ENCODE measurements at places on chromosomes 11 and 22. TPM values are rescaled to one million over a fixed set of nuclear protein-coding genes. Genes with fewer than 3 reads are reported as not detected.

DNA sequence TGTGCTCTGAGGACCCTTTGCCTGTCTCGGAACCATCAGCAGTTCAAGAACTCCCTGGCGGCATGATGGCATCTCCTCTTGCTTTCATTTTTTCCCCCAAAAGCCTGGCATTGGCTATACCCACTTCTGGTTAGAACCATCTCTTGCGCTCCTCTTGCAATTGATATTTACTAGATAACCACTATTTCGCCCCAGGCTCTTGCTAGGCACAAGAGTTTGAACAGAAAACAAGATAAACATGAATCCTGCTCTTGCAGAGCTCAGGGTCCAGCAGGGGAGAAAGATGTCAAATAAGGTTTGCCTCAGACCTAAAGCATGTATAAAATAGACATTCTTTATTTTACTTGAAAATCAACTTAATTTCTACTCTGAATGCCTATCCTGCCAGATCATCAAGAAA is 33.1 kb downstream of the SLCO2B1 start:
- H3K4me1 ChIP-seq = no peaks in the 10 kb centered on the region
- no peak for DNase-seq
- no peak overlapping the region for H3K27ac ChIP-seq
- H3K27me3 ChIP-seq = no peaks in the 10 kb centered on the region
- H3K4me3 ChIP-seq = no peak overlapping the region
- no peaks in the 10 kb centered on the region for H3K36me3 ChIP-seq

GRCh38 chr11:64629796-64630562 is 39.0 kb downstream of the SLC22A12 start:
- H3K4me1 ChIP-seq = no peaks in the 10 kb centered on the region
- peak; percentile 42 for DNase-seq
- H3K36me3 ChIP-seq = no peaks in the 10 kb centered on the region
- no peaks in the 10 kb centered on the region for H3K27me3 ChIP-seq
- no peak overlapping the region for H3K4me3 ChIP-seq

DNA sequence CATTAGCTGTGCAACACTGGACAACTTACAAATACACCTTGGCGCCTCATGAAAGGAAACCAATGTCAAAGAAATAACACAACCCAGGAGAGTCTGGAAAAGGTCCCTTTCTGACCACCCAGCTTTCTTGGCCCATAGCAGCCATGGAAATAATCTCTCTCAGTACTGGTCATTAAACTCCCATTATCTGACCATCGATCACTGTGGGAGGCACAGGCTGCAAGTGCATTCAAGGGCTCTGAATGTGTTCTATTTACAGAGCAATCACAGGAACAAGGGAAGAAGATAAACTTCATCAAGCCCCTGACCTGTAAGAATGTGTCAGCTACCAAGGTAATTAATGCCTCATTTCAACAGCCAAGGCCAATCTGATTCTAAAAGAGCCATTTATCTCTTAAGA is 40.1 kb downstream of the CTSC start:
- H3K4me1 ChIP-seq = peaks cover 12% of the 10 kb centered on the region
- H3K27ac ChIP-seq = no peak overlapping the region
- DNase-seq = no peak

- H3K4me3 ChIP-seq = no peak overlapping the region
Observed at GRCh38 chr11:15091625-15092024, 18.2 kb downstream of the CALCB start.

Gene SPI1
- 10.9 TPM for total RNA-seq

Gene MPZL3
- total RNA-seq = 8.0 TPM

Gene P2RX6
- total RNA-seq = not detected

DNA sequence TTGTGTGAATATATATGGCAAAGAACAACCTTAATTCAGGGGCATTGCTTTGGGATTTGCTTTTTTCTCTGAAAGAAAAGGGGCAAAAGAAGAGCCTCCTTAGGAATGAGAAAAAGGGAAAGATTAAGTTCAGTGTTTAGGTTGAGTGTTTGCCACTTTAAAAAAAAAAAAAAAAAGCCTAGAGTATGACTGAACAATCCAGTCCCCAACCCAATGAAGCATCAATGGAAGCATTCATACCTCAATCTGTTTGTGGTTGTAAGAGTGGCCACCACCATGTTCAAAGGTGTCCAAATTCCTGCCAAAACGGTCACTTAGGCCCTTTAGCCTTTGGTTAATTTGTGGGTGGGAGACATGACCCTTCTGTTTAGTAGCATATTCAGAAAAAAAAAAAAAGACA is 260.6 kb downstream of the SOX6 start:
- H3K27me3 ChIP-seq = no peaks in the 10 kb centered on the region
- no peaks in the 10 kb centered on the region for H3K36me3 ChIP-seq
- no peak overlapping the region for H3K27ac ChIP-seq
- no peak overlapping the region for H3K4me3 ChIP-seq

- H3K4me1 ChIP-seq = no peaks in the 10 kb centered on the region
- H3K27ac ChIP-seq = no peak overlapping the region
- no peaks in the 10 kb centered on the region for H3K27me3 ChIP-seq
- no peak for DNase-seq
- H3K4me3 ChIP-seq = no peak overlapping the region
Observed at GRCh38 chr22:29691636-29692326, 28.0 kb upstream of the CABP7 start.

DNA sequence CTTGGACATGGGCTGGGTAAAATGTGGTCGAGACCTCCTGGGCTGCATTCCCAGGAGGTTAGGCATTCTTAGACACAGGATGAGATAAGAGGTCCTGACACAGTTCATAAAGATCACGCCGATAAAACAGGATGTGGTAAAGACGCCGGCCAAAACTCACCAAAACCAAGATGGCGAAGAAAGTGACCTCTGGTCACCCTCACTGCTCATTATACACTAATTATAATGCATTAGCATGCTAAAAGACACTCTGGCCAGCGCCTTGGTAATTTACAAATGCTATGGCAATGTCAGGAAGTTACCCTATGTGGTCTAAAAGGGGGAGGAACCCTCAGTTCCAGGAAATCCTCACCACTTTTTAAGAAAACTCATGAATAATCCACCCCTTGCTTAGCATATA is 983.3 kb downstream of the OPCML start:
- H3K4me1 ChIP-seq = no peaks in the 10 kb centered on the region
- no peaks in the 10 kb centered on the region for H3K27me3 ChIP-seq
- H3K27ac ChIP-seq = no peak overlapping the region
- H3K36me3 ChIP-seq = no peaks in the 10 kb centered on the region

DNA sequence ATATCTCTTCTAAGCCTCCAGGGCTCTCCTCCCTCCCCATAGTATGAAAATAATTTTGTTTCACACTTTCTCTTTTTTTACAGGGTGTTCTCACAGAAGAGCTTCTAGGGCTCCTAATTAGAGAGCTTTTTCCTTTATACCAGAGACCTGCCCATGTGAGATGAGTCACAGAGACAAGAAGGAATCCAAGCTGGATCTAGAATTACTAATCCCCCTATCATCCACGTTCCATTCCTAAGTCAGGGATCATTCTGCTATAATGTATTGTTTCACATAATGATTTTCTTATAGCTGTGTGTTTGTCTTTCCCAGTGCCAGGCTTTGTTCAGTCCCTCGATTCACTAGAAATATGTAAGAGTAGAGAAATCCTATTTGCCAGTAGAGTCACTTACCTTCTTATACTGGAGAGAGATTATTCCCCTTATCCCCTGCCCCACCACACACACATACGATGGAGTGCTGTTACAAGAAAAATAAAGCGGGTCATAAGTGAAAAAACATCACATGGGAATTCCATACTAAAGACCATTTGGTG is 778.3 kb upstream of the LRRC4C start:
- H3K27me3 ChIP-seq = no peaks in the 10 kb centered on the region
- H3K4me1 ChIP-seq = no peaks in the 10 kb centered on the region
- H3K36me3 ChIP-seq = no peaks in the 10 kb centered on the region
- no peak overlapping the region for H3K4me3 ChIP-seq
- DNase-seq = no peak

DNA sequence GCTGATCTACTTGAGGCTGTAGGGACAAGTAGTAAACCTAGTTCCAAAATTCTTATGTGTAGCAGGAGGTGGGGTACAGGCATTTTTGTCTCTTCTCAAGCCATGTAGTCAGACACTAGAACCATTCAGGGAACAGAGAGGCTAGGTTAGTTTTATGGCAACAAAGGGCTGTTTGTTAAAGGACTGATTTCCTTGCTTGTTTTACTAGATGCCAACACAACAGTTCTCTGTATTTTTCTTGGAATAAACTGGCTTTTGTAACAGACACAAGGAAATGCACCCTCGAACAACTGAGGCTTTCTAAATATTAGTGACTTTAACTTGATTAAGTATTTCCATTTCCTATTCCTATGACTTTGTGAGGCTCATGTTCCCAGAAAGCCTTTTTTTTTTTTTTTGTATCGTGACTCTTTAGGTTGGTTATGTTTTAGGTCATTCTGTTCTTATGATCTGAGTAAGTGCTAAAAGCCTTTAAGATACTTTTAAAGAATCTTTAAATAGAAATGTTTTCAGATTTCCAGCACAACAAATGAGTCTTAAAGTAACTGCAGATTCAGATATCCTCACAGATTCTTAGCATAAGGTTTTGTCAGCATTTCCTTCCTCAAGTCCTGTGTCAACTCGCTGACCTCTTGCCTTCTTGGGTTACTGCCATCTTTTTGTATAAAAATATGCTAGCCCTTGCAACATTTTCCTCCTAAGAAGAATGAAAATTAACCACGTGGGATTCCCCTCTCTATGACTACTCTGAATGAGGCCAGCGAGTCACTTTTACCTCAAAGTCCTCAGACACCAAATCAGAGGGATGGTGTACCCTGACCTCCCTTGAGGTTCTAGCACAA is 92.5 kb downstream of the CCDC83 start:
- H3K27ac ChIP-seq = peak overlapping the region; percentile 48
- H3K4me1 ChIP-seq = peaks cover 17% of the 10 kb centered on the region
- no peak for DNase-seq
- no peaks in the 10 kb centered on the region for H3K36me3 ChIP-seq

Gene CAT
- total RNA-seq = 98.8 TPM

- H3K4me1 ChIP-seq = peaks cover 15% of the 10 kb centered on the region
- no peaks in the 10 kb centered on the region for H3K27me3 ChIP-seq
- H3K4me3 ChIP-seq = no peak overlapping the region
- DNase-seq = no peak
Observed at GRCh38 chr22:36733271-36733670, 29.7 kb upstream of the CACNG2 start.

- H3K4me1 ChIP-seq = peaks cover 6% of the 10 kb centered on the region
- no peak overlapping the region for H3K27ac ChIP-seq
- no peak for DNase-seq
- H3K36me3 ChIP-seq = no peaks in the 10 kb centered on the region
- H3K27me3 ChIP-seq = no peaks in the 10 kb centered on the region
Observed at GRCh38 chr11:95379479-95379878, 148.5 kb upstream of the SESN3 start.

GRCh38 chr11:68143310-68143689 is 22.1 kb upstream of the CHKA start:
- no peaks in the 10 kb centered on the region for H3K27me3 ChIP-seq
- no peak overlapping the region for H3K4me3 ChIP-seq
- no peaks in the 10 kb centered on the region for H3K36me3 ChIP-seq
- no peak for DNase-seq
- peak overlapping the region; percentile 93 for H3K27ac ChIP-seq
- peaks cover 78% of the 10 kb centered on the region for H3K4me1 ChIP-seq

Gene OR6T1
- total RNA-seq = not detected

DNA sequence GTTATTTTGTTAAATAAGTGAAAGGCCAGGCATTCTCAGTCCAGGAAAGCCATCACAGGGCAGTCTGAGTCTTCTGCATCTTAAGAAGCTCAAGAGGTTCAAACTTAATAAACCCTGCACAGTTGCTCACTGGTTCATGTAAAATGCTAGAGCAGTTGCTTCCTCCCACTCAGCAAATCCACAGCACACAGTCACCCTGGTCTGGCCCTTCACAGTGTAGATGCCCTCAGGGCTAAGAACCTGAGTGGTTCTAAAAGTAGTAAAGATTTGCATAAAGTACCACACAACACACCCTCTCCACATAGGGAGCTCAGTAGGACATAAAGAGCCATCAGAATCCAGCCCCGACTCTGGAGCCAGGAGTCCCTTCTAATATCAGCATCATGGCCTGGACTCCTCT is 58.7 kb downstream of the ZNF280B start:
- no peak overlapping the region for H3K27ac ChIP-seq
- DNase-seq = no peak

DNA sequence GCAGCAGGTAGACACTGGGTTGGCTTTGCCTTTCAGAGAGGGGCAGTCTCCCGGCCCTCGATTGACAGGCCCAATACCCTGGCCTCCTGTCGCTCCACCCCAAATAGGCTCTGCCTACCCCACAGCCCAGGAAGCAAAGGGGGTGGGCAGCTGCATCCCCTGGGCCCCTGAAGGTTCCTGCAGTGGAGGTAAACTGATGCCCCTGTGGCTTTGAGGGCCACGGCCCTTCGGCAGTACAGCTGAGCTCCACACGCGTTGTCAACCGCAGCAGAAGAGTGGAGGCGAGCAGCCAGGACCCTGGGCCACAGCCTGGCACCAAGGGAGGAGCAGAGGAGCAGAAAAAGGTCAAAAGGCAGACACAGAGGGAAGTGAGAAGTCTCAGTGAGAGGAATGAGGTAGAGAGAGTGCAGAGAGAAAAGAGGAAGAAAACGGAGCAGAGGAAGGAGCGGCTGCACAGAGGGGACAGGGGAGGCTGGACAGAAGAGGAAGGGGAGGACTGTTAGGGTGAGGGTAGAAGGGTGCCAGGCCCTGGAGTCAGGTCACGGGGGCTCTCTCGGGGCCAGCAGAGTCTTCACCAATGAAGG is 64.0 kb downstream of the SLC22A12 start:
- no peak overlapping the region for H3K27ac ChIP-seq
- H3K4me3 ChIP-seq = no peak overlapping the region
- H3K36me3 ChIP-seq = no peaks in the 10 kb centered on the region

GRCh38 chr11:82988936-82989627 is 82.6 kb downstream of the RAB30 start:
- peaks cover 2% of the 10 kb centered on the region for H3K36me3 ChIP-seq
- no peaks in the 10 kb centered on the region for H3K4me1 ChIP-seq
- no peak for DNase-seq
- no peak overlapping the region for H3K27ac ChIP-seq
- H3K27me3 ChIP-seq = no peaks in the 10 kb centered on the region

DNA sequence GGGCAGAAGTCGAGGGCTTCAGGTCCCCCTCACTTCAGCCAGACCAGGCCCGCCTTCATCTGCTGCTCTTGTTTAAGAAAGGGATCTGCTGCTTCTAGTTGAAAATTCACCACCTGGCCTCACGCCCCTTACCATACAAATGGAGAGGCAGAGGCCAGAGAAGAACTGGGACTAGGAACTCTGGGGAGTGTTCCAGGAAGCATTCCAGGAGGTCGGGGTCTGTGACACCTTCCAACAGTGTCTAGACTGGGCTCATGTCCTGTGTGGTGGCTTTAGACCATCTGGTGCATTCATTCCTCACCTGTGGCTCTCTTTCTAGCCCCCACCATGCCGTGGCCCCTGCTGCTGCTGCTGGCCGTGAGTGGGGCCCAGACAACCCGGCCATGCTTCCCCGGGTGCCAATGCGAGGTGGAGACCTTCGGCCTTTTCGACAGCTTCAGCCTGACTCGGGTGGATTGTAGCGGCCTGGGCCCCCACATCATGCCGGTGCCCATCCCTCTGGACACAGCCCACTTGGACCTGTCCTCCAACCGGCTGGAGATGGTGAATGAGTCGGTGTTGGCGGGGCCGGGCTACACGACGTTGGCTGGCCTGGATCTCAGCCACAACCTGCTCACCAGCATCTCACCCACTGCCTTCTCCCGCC is 12.3 kb downstream of the TSKU start:
- H3K27ac ChIP-seq = no peak overlapping the region
- no peak for DNase-seq
- H3K4me1 ChIP-seq = peaks cover 45% of the 10 kb centered on the region
- H3K4me3 ChIP-seq = no peak overlapping the region
- H3K36me3 ChIP-seq = no peaks in the 10 kb centered on the region
